NCI-H1048 (cell line): ENCODE measurements at places on chromosomes 16 and 17.

GRCh38 chr17:68246271-68247028 is 1.4 kb upstream of the AMZ2 start:
- DNase-seq: no peak

GRCh38 chr17:10166176-10166935 is 32.0 kb downstream of the GAS7 start:
- no peak for DNase-seq

DNA sequence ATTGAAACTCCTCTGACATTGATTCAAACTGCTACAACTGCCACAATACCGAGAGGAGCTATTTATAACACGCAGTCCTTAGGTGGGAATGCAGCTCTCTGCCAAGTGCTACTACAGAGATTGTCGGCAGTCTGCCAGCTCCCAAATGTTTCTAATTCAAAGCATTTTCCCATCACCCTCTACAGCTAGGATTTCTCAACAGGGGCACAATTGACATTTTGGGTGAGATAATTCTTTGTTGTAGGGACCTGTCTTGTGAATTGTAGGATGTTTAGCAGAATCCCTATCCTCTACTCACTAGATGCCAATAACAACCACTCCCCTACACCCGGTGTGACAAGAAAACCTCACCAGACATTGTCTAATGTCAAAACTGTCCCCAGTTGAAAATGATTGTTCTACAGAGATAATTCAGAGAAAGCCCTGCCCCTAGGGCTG is 7.8 kb upstream of the N4BP1 start:
- no peak for DNase-seq

DNA sequence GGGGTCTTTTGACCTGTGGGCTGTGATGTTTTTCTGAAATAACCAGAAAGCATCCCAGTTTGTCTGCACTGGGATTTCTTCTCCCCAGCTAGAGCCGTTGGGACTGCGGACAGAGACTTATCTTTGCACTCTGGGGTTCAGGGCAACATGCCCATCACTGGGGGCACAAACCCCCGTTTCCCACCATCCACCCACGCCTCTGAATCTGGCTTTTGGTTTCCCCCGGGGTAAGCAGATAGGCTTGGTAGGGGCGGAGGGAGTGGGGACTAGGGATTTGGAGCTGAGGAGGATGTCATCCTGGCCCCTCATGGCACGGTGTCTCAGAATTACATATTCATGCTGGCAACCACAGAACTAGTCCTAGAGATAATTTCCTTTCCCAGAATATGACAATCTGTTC is 68.6 kb downstream of the CCDC182 start:
- DNase-seq: no peak

DNA sequence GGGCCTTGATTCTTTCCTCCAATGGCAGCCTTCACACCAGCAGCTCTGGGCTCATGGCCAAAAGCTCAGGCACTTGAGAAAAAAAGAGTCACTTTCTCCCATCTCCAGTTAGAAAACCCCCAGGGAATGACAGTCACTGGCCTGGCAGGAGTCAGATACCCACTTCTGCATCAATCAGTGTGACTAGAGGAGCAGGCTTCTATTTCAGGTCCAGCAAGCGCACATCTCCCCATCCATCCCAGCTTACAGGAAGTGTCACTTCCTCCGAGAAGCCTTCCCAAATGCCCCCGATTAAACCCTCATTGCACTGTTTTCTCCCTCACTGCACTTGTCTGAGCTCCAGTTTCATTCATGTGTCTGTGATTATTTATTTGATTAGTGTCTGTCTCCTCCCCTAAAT is 30.4 kb upstream of the CCL1 start:
- DNase-seq: no peak

- no peak for DNase-seq
These were observed 23.7 kb downstream of the CDH1 start for GRCh38 chr16:68760671-68761275.

GRCh38 chr17:77755410-77755963 is 203.0 kb upstream of the TNRC6C start:
- DNase-seq: no peak

DNA sequence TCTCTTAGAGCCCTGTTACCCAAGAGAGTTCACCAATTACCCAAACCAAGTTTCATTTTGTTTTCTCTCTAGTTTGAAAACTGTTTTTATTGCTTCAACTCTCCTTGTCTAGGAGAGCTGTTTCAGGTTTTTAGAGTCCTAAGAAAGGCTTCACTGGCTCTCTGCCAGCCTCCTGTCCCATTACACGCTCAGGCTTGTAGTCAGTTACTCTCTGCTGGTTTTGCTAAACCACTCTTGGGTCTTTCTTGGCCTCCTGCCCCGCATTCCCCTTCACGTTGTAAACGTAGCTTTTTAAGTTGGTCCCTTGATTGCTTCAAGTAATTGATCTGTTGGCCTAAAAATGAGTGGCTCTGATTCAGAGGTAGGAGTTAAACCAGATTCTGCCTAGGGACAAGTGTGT is 529.1 kb downstream of the MAF start:
- DNase-seq: no peak

- DNase-seq: no peak
These were observed 33.3 kb upstream of the FOXF1 start for GRCh38 chr16:86476956-86477534.

- no peak for DNase-seq
These were observed 1.3 kb upstream of the RILP start for GRCh38 chr17:1650731-1651558.

- DNase-seq: no peak
These were observed 16.2 kb upstream of the SPNS2 start for GRCh38 chr17:4482338-4483011.

DNA sequence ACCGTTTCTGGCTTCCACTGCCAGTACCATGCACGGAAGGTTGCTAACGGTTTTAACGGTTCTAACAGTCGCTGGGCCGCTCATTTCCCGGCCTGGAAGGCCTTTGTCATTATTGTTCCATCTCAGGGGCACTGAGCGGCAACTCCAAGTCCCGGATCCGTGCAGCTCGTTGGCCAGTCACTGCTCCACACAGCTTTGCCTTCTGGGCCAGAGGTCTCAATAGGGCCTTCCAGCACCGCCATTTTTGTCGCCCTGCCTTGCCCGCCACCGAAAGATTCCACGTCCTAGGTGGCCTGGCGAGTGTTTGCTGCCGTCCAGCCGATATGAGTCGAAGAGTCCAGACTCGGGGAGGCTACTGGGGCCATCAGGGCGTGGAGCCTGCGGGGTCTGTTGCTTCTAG is 30.3 kb upstream of the ATF7IP2 start:
- DNase-seq: no peak

DNA sequence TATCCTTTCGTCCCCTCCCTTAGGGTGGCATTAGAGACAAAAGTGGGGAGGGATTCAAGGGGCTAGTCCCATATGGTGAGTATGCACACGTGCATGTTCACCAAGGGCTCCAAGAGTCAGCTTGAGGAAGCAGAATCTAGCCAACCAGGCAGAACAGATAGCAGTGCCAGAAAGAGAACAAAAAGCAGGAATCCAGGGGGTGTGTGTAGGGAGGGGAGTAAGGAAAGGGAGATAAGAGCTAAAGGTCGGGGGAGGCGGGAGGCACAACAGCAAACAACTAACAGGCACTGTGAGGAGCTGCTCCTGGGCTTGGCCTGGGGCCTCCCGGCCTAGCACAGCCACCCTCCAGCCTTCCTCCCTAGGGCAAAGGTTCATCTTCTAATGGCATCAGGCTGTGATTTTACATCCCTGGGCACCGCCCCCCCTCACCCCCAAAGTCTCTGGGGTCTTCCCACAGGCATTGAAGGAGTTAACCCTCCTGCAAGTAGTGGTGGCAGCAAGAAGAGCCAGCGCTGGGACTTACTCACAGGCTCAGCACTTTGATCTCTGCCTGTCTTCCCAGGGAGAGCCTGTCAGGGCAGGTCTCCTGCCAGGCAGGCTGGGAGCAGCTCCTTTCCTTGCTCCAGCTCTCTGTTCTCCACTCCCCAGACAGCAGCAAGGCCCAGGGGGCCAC is 12.4 kb upstream of the SUPT4H1 start:
- no peak for DNase-seq

- DNase-seq: no peak
These were observed 835 bp downstream of the NME4 start for GRCh38 chr16:397736-398332.
